ENCODE measurements at places on chromosomes 6 and 20.

GRCh38 chr20:19885939-19886660, 128.0 kb downstream of the RIN2 start:
- DNase-seq: no peak

- no peak for DNase-seq
Measured at GRCh38 chr6:125304970-125305660, 3.3 kb upstream of the HDDC2 start.

DNA sequence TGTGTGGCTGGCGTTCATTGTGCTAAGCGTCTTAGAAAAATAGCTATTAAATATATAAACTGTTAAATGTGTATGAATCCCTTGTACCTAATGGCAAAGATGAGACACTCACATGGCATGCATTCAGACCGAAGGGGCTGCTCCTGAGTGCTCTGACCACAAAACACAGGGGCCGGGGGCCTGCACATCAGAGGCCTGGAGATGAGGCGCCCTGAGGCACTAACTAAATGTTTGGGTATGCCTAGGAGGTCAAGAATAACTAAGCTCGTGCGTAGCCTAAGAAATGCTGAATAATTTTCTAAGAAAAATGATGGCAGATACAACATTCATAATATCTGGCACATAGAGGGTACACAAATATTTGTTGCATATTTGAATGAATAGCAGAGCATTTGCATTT, 92.5 kb downstream of the PSMB1 start:
- DNase-seq: no peak

GRCh38 chr20:62134735-62135231, 8.4 kb downstream of the PSMA7 start:
- no peak for DNase-seq
